ENCODE measurements at places on chromosomes 5 and 9.

- no peak for DNase-seq
- H3K4me3 ChIP-seq = no peak overlapping the region
- no peaks in the 10 kb centered on the region for H3K27me3 ChIP-seq
- H3K27ac ChIP-seq = no peak overlapping the region
Observed at GRCh38 chr9:33177639-33178038, 10.5 kb upstream of the B4GALT1 start.

GRCh38 chr5:113246361-113246870, 188.4 kb downstream of the TSSK1B start:
- H3K4me1 ChIP-seq = peaks cover 33% of the 10 kb centered on the region
- no peaks in the 10 kb centered on the region for H3K27me3 ChIP-seq
- H3K27ac ChIP-seq = peak overlapping the region; percentile 8
- peak; percentile 53 for DNase-seq
- H3K4me3 ChIP-seq = no peak overlapping the region

DNA sequence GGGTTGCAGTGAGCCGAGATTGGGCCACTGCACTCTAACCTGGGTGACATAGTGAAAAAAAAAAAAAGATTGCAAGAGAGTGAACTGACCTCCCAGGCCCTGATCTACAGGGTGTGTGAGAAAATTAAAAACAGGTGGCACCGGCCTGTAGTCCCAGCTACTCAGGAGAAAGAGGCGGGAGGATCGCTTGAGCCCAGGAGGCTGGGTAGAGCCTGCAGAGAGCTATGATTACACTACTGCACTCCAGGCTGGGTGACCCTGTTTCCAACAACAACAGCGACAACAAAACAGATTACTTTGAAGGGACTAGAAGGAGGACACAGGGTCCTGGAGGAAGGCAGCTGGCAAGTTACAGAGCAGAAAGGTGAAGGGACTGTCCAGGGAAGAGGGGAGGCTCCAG, 42.2 kb upstream of the FABP6 start:
- H3K36me3 ChIP-seq = no peaks in the 10 kb centered on the region
- DNase-seq = no peak
- peaks cover 8% of the 10 kb centered on the region for H3K4me1 ChIP-seq
- H3K27me3 ChIP-seq = no peaks in the 10 kb centered on the region
- H3K4me3 ChIP-seq = no peak overlapping the region
- H3K27ac ChIP-seq = no peak overlapping the region

DNA sequence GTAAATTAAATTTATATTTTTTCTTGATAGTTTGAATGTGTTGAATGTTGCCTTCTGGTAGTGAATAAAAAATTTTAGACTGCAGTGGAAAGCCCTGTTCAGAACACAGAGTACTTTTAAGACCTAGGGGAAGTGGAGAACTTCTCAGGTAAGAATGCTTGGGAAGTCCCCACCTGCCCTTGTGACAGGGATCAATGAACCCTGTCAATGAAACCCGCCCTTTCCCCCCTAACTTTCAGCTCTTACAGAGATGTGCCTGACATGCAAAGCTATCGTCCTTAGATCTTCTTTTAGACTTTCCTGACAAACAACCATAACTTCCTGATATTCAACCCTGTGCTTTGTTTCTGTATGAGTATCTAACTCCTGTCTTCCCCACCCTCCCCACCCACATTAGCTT, 562.7 kb downstream of the TLE4 start:
- no peak overlapping the region for H3K27ac ChIP-seq
- no peak for DNase-seq
- no peaks in the 10 kb centered on the region for H3K4me1 ChIP-seq
- H3K4me3 ChIP-seq = no peak overlapping the region
- no peaks in the 10 kb centered on the region for H3K27me3 ChIP-seq
- H3K36me3 ChIP-seq = no peaks in the 10 kb centered on the region

- no peaks in the 10 kb centered on the region for H3K4me1 ChIP-seq
- H3K27ac ChIP-seq = no peak overlapping the region
- no peaks in the 10 kb centered on the region for H3K36me3 ChIP-seq
- no peak overlapping the region for H3K4me3 ChIP-seq
Observed at GRCh38 chr5:102666164-102666946, 88.8 kb upstream of the PAM start.

All from endothelial cell of umbilical vein (primary cell).